ENCODE measurements at places on chromosomes 1 and 21. TPM values are rescaled to one million over a fixed set of nuclear protein-coding genes. Genes with fewer than 3 reads are reported as not detected.

The GUCA2A gene
- not detected for total RNA-seq

The VTCN1 gene
- not detected for total RNA-seq

The FOXO6 gene
- not detected for total RNA-seq

The PGLYRP4 gene
- not detected for total RNA-seq

The LRRIQ3 gene
- 2.0 TPM for total RNA-seq

The HSD3B1 gene
- not detected for total RNA-seq

The PCSK9 gene
- total RNA-seq, result under 0.01 TPM

The RHBDL2 gene
- total RNA-seq, result not detected

The TRAF3IP3 gene
- not detected for total RNA-seq

The THEMIS2 gene
- total RNA-seq, result 10.1 TPM

Data from RPMI7951 (cell line).